Myometrial cell (primary cell): ENCODE measurements at places on chromosomes 12 and 14. TPM values are rescaled to one million over a fixed set of nuclear protein-coding genes. Genes with fewer than 3 reads are reported as not detected.

ESYT1 gene
- total RNA-seq, result 240 and 325 TPM in 2 replicates

SLC6A13 gene
- total RNA-seq, result not detected in 2 replicates

PPP1R36 gene
- 0.18 and 1.2 TPM in 2 replicates for total RNA-seq

LIN7A gene
- total RNA-seq, result 11.2 and 19.5 TPM in 2 replicates

CACNA2D4 gene
- 1.6 and 4.3 TPM in 2 replicates for total RNA-seq

KLHDC2 gene
- total RNA-seq, result 48.6 and 63.7 TPM in 2 replicates

PROX2 gene
- not detected in 2 replicates for total RNA-seq

VDR gene
- 1.2 and 1.9 TPM in 2 replicates for total RNA-seq

COCH gene
- not detected in 2 replicates for total RNA-seq

VCPKMT gene
- 3.9 and 6.1 TPM in 2 replicates for total RNA-seq

PTPN6 gene
- total RNA-seq, result not detected in 2 replicates

ASIC1 gene
- 1.4 TPM in 2 replicates for total RNA-seq

CLEC4A gene
- total RNA-seq, result 0.86 TPM in 1 of 2 replicates, not detected in the other

AJUBA gene
- 21.6 and 30.0 TPM in 2 replicates for total RNA-seq

SLC7A7 gene
- 1.6 and 2.6 TPM in 2 replicates for total RNA-seq

MMP14 gene
- 435 and 437 TPM in 2 replicates for total RNA-seq

OVCH1 gene
- total RNA-seq, result under 0.01 TPM in 1 of 2 replicates, not detected in the other

OASL gene
- total RNA-seq, result 0.18 and 0.29 TPM in 2 replicates

RILPL2 gene
- 7.3 and 8.1 TPM in 2 replicates for total RNA-seq

JAG2 gene
- 0.53 and 0.58 TPM in 2 replicates for total RNA-seq

CLEC2A gene
- total RNA-seq, result not detected in 2 replicates

ART4 gene
- not detected in 2 replicates for total RNA-seq

CELA1 gene
- not detected in 2 replicates for total RNA-seq

PXN gene
- 129 and 139 TPM in 2 replicates for total RNA-seq

KIF5A gene
- total RNA-seq, result 0.29 and 0.89 TPM in 2 replicates

CLEC1B gene
- not detected in 2 replicates for total RNA-seq

GZMB gene
- total RNA-seq, result not detected in 2 replicates

ZNF385A gene
- 9.2 and 17.9 TPM in 2 replicates for total RNA-seq

PRIMA1 gene
- total RNA-seq, result not detected in 2 replicates

AICDA gene
- total RNA-seq, result not detected in 2 replicates

NAA25 gene
- 12.4 and 13.1 TPM in 2 replicates for total RNA-seq

PZP gene
- total RNA-seq, result not detected in 2 replicates

SRGAP1 gene
- total RNA-seq, result 5.8 and 6.2 TPM in 2 replicates

RFLNA gene
- total RNA-seq, result 0.18 TPM in 1 of 2 replicates, not detected in the other

GPX2 gene
- not detected in 2 replicates for total RNA-seq

TBX5 gene
- total RNA-seq, result not detected in 2 replicates

KLRG1 gene
- total RNA-seq, result 0.58 and 4.3 TPM in 2 replicates

FAM186B gene
- total RNA-seq, result not detected in 2 replicates

TEX52 gene
- not detected in 2 replicates for total RNA-seq

SERPINA10 gene
- not detected in 2 replicates for total RNA-seq

ST8SIA1 gene
- not detected in 2 replicates for total RNA-seq

PDE3A gene
- total RNA-seq, result 0.58 and 0.71 TPM in 2 replicates

SLCO1B3 gene
- not detected in 2 replicates for total RNA-seq

OR11G2 gene
- total RNA-seq, result not detected in 2 replicates

ANO6 gene
- total RNA-seq, result 36.6 and 42.5 TPM in 2 replicates

ADAMTS20 gene
- total RNA-seq, result not detected in 2 replicates

IL26 gene
- not detected in 2 replicates for total RNA-seq

TTC5 gene
- 10.8 and 13.8 TPM in 2 replicates for total RNA-seq

CMTM5 gene
- not detected in 2 replicates for total RNA-seq

NKX2-1 gene
- total RNA-seq, result not detected in 2 replicates

CLEC6A gene
- total RNA-seq, result not detected in 2 replicates

NYNRIN gene
- 11.9 and 12.1 TPM in 2 replicates for total RNA-seq

STAB2 gene
- total RNA-seq, result not detected in 2 replicates

DCN gene
- total RNA-seq, result 320 and 329 TPM in 2 replicates

KRT81 gene
- total RNA-seq, result under 0.01 TPM in 1 of 2 replicates, not detected in the other
